ENCODE measurements at places on chromosomes 16 and 17.

GRCh38 chr17:81991684-81992305, 14.4 kb downstream of the ASPSCR1 start:
- DNase-seq: no peak

DNA sequence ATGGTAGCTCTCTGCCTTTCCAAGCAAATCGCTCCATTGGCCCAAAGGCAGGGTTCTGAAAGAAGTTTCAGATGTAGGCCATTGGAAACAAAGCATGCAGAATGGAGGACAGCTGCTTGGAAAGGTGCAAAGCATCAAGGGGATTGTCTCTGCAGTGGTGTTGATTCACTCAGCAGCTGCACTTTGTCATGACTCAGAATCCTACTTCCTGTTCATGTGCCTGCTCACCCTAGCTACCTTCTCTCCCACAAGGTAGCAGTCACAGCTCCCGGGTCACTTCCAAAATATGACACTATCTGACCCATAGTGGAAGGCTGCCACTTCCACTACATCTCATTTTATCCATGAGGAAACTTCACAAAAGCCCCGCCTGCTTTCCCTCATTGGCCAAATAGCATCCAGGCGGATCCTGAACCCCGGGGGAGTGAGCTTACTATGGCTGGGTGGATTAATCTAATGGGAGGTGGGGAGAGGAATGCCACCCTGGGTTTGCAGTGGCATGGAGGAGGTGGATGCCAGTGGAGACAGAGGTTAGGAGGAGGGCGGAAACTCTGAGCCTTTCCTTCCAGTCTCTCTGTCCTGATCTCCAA, 74.7 kb upstream of the NKD1 start:
- DNase-seq: no peak

DNA sequence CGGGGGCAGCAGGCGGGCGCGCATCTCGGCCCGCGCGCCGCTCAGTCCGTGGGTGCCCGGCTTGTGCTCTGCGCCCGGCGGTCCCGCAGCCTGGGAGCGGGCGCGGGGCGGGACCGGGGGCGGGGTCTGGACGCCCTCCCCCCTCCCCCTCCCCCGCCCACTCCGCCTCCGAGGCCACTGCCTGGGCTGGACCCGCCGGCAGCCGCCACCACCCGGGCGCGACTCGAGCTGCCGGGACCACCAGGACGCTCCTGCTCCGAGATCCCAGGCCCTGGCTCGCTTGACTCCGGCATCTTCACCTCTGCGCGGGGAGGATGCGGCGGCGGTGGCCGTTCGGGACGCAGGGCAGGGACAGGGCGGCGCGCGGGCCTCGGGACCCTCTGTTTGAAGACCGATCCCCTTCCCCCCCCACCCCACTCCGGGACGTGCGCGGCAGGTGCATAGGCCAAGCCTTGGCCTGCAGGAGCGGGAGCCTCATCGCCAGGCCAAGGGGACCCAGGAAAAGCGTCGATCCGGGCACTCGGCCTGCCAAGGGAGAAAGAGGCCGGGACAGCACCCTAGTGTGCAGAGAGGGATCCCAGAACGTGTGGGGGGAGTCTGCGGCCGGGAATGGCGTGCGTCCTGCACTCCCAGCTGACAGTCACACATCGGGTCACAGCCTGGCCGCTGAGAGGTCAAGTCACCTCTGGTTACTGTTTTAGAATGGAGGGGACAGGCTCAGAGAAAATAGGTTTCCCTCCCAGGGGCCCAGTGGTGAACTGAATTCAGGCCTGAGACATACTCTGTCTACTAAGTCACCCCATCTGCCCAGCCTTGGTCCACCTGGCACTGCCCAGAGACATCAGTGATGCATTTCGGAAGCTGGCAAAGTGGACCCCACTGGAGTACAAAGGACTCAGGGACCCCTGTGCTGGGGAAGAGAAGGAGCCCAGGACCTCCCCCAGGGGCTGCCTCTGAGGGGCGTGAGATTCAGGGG, at the start of gene HS3ST6:
TSS of gene HS3ST6 (minus strand) at position 65 of the 976 bp plus-strand sequence. CDS start 92 bp downstream, outside the sequence.
- DNase-seq: no peak

- DNase-seq: no peak
Measured at GRCh38 chr17:20040216-20040615, 31.1 kb downstream of the SPECC1 start.

GRCh38 chr17:48925251-48925990, 17.2 kb downstream of the UBE2Z start:
- DNase-seq: no peak

DNA sequence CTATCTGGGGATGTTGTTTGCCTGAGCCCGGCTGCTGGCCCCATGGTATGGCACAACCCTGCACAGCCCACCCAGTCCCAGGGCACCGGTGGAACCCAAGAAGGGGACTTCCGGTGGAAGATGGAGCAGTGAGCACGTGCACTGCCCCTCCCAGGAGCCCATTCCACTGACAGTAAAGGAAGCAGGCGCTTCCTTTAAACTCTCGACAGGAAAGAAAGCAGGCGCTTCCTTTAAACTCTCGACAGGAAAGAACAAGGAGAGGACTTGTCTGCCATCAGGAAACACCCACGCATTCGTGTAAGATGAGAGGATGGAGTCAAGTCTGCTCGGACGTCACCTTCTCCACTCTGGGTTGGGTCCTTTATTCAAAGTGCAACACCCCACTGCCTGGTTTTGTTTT, 53.7 kb downstream of the IL21R start:
- no peak for DNase-seq

GRCh38 chr17:17021194-17021863, 20.9 kb upstream of the MPRIP start:
- no peak for DNase-seq

All from stimulated activated CD8-positive, alpha-beta memory T cell treated with anti-CD3 and anti-CD28 coated beads, Interleukin-7, amount 100 ng/mL, for 1 hour (primary cell).